Caki2 (cell line): ENCODE measurements at places on chromosomes 2 and 18.
A peak's percentile ranks its signal among the peaks of the same experiment; 100 is the strongest.

GRCh38 chr2:174662459-174662858 lies 64.9 kb upstream of the WIPF1 start:
- DNase-seq, result no peak

DNA sequence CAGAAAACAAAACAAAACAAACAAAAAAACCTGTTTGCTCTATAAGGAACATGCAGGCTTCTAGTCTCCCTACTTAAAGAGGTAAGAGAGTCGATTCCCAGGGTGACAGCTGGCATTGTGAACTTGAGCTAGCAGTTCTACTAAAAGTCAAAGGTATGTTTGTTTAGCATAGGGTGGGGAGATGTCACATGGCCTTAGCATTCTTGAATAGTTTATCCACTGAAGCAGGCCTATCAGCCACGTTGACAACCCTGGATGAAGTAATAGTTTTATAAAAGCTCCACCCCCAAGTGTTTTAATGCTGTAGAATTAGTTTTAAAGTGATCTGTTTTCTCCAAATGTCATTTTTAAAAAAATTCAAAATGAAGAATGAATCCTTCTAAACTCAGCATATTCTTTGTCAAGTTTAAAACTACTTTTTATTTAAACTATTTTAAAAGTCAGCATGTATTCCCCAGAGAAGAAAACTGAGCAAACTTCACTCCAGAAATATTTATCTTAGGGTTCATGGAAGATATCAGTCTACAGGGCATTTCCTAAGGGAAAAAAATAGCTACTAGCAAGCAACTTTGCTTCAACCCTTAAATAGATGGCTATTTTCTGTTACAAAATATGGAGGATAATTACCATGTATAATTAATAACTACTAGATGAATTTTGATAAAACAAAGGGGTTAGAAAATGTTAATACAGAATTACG lies 1.7 kb downstream of the MYOM1 start:
- DNase-seq, result peak; percentile 10

- DNase-seq, result no peak
These were observed 547.0 kb downstream of the NUP35 start for GRCh38 chr2:183671233-183671632.

DNA sequence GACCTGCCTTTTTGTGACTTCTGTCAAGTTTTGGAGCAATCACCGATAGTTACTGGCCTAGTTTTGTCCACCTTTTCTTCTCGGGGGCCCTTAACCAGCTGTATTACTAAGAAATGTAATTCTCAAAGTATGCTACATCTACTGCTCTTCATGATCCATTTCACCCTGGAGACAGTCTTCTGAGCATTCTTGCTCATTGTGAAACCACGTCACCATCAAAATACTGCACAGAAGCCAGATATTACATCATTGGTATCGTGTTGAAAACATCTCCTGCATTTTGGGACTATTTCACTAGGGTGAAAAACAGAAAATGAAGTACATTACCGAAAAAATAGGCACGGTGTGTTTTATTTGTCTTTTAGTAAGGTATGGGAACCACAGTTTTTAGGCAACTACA lies 11.7 kb downstream of the LYPD6B start:
- no peak for DNase-seq

DNA sequence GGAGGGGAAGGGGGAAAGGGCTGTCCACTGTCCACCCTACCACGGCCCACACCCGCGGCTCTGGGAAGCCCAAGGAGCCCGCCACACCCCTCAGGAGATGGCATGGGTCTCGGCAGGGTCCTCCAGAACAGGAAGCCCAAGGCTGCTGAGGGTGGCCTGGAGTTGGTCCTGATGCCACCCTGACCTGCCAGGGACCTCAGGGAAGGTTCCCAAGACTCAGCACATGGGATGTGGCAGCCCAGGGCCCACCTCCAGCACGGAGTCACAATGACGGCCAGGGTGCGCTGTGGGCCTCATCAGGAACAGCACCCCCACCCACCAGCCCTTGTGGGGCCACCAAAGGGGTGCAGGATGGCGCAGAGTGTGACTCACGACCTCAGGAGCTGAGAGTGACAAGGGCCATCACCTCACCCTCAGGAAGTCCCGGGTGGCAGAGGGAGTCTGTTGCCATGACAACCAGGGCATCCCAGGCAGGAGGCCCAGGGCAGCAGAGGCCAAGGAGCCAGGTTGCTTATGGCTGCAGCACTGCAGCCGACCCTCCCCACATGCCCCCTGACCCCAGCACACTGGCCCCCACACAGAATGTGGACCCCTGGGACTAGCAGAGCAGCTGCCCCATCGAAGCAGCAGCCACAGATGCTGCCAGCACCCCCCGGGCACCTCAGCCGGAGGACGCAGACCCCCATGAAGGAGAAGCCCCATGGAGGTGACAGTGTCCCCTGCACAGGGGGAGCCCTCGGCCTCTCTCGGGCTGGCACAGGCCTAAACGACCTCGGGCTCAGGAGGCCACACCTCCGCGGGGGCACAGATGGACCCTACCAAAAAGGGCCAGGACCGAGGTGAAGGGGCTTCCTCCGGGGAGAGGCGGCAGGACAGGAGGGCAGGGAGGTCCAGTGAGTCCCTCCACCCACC lies 34.3 kb downstream of the KIF1A start:
- no peak for DNase-seq

DNA sequence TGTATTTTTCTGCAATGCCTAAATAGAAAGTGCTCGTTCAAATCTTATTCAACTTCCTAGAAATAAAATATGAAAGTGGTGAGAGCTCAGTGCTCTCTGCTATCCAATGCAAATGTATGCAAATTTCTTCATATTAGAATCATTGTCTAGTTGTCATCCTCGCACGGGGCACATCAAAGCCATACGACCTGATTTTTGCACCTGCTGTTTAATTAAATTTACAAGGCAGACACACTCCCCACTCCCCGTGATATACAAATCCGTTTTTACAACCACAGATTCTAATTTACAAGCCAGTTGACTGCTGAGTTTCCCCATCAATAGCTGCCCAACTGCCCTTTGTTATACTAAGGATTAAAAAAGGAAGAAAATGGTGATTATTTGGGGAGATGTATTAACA lies 284.6 kb downstream of the RNF144A start:
- no peak for DNase-seq

GRCh38 chr18:33644494-33644893 lies 66.5 kb downstream of the ASXL3 start:
- no peak for DNase-seq

GRCh38 chr2:9690252-9690651 lies 59.5 kb upstream of the YWHAQ start:
- DNase-seq, result no peak

GRCh38 chr18:23515911-23516546 lies 12.7 kb downstream of the RMC1 start:
- peak; percentile 69 for DNase-seq

DNA sequence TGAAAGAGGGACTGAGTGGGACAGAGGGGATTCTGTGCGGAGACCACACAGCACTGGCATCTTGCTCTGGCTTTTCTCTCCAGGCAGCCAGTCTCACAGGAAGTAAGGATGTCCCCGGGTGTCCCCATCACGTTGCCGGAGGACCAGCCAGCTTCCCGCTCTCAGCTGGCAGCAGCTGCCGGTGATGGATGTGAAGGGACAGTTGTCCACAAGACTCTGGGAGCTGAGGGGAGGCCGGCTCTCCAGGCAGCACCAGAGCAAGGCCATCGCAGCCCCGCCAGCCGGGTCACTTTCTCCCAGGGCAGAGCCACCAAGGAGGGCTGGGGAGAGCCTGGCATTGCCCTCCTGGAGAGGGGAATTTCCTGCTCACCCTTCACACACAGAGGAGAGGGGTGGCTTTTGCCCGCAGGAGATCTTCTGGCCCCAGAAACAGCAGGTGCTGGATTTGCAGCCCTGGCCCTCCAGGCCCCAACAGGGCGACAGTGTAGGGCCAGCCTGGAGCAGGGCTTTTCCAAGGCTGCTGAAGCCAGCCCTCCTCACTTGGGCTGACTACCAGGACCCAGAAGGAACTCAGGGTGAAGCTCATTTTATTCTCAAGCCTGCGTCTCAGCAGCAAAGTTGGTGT lies 24.0 kb upstream of the B3GNT7 start:
- no peak for DNase-seq

GRCh38 chr2:156333274-156333950 lies 891 bp upstream of the NR4A2 start:
- peak; percentile 24 for DNase-seq

DNA sequence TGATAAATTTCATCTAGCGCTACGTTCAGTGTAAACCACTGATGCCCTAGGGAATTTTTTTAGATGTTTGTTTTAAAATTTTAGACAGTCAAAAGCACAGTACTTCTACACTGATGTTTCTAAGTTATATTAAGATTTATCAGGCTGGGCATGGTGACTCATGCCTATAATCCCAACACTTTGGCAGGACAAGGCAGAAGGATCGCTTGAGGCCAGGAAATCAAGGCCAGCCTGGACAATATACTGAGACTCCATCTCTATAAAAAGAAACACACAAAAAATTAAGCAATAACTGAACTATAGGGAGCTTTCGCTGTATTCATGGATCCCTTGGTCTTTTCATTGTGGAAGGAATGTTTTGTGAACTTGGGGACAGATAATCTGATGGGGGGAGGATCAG lies 50.6 kb upstream of the MAPRE2 start:
- no peak for DNase-seq

DNA sequence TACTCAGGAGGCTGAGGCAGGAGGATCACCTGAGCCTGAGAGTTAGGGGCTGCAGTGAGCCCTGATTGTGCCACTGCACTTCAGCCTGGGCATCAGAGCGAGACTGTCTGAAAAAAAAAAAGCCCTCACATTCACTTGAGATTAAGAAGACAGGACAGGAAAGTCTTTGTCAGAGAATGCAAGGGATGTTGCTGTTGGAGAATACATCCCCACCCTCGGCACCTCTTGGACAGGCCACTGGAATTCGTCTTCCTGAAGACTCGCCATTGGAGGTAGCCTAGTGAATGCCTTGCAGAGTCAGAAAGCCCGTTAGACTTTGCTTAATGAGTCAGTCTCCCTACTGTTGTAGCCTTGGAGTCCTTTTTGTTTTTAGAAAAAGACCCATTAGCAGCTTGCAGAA lies 205.6 kb downstream of the FAM210A start:
- DNase-seq, result no peak

GRCh38 chr18:49023938-49024803 lies 73.4 kb upstream of the SMAD7 start:
- no peak for DNase-seq

DNA sequence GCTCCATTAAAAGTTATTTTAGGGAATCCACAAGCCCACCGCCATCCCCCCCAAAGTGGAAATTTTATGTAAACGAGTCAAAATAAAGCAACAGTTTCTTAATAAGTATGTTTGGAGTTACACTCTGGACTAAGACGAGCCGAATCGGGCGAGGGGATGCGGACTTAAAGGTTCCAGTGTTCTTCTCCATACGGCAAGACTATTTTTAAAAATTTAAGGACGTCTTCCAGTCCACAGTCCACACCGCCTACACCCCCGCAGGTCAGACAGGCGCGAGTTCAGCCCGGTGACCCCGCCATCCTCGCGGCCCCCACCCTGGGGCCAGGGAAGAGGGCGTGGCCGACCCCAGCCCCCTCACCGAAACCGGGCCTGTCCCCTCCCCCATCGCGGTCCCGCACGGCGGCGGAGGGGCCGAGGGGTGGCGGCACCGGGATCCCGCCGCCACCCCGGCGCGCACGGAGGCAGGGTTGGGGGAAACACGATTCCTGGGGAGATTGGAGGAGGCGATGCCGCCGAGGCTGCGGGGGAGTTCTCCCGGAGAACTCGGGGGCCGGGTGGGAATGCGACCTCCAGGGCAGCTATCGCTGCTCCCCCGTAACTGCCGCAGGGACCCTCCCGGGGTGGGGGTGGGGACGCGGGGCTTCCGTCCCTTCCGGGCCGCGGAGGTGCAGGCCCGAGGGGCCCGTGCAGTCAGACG lies 24.5 kb upstream of the SMAD7 start:
- no peak for DNase-seq

DNA sequence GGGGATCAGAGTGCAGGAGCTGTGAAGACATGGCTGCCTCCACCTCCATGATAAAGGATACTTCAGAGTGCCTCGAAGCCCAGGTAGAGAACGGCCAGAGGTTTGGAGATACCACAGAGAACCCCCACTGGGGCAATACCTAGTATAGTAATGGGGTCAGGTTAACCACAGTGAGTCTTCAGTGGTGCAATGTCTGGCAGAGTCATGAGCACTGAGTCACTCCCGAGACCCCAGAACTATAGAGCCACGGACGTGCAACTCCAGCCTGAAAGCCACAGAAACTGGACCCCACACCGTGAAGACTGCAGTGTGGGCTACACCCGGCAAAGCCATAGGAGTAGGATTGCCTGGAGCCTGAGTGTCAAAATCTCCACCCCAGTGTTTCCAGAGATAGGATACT lies 746.6 kb downstream of the CBLN2 start:
- no peak for DNase-seq

DNA sequence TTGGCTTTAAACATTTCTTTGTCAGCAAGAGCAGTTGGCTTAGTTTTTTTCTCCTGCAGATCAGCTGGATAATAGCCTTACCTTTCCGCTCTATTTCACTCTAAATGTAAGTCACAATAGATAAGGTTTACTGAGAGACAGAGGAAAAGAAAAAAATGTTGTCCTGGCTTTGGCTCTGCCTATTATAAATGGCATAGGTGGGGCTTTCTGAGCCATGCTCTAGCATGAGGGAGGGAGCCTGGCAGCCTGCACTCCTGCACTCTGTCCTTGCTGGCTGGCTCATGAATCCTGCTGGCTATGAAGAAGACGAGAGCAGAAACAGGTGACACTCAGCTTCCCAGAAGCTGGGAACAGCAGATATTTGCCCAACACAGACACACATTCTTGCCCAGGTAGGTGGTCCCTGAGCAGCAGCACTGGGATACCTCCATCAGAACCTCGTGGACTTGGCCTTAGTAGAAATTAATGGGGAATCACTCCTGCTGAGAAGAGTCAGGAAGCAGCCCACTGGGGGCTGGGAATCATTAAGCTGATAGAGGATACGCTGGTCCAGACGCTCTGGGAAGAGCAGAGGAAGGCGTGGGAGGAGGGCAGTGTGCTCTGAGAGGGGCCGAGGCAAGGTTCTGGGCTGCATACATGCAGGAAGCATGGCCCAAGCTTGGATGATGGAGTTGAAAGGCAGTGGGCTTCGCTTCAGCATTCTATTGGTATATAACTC lies 514.4 kb upstream of the HS6ST1 start:
- no peak for DNase-seq

- DNase-seq, result no peak
These were observed 191.5 kb upstream of the PARD3B start for GRCh38 chr2:204353823-204354222.

- no peak for DNase-seq
These were observed 136.0 kb downstream of the INSIG2 start for GRCh38 chr2:118223992-118224894.

DNA sequence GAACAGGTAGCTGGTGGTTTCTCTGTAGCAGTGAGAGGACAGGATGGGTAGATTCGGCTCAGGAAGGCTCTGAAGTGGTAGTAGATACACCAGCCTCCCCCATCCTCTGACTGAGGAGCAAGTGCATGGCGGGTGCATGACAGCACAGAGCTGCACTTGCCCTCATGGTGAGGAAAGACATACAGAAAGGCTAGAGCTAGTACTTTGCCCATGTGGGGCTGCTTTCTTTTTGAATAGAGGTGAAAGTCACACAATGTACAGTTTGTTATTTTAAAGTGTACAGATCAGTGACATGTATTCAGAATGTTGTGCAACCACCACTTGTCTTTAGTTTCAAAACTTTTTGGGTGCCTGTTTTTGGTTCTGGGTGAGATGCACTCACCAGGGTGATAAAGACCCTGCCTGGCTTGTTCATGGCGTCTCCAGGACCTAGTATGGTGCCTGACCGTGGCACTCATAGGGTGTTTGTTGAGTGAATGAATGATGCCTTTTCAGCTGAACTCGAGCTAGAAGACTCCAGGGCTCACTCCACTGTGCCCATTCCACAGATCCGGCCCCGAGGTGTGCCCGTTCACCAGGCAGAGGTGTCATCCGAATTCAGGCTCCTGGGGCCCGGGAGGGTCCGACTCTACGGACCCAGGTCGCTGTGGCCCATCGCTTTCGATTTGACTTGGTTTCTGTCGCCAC lies 421 bp upstream of the VAMP5 start:
- no peak for DNase-seq
